NCI-H460 (cell line): ENCODE measurements at places on chromosomes 4 and X. TPM values are rescaled to one million over a fixed set of nuclear protein-coding genes. Genes with fewer than 3 reads are reported as not detected.

Gene MAGEB17
- total RNA-seq: not detected in 2 replicates

Gene TNIP2
- total RNA-seq: 27.2 and 36.5 TPM in 2 replicates

Gene CTAG2
- not detected in 2 replicates for total RNA-seq

Gene PLA2G12A
- total RNA-seq: 12.9 and 17.3 TPM in 2 replicates

Gene UGT2B15
- total RNA-seq: not detected in 2 replicates

Gene RS1
- total RNA-seq: not detected in 2 replicates

Gene PDGFRA
- total RNA-seq: 0.05 TPM in 1 of 2 replicates, not detected in the other

Gene TMSB15A
- total RNA-seq: 0.42 TPM in 1 of 2 replicates, not detected in the other

Gene BMX
- total RNA-seq: not detected in 2 replicates

Gene C4orf51
- not detected in 2 replicates for total RNA-seq

Gene GPR143
- total RNA-seq: not detected in 2 replicates

Gene SERTM2
- not detected in 2 replicates for total RNA-seq
